ENCODE measurements at places on chromosomes 5 and 9.

DNA sequence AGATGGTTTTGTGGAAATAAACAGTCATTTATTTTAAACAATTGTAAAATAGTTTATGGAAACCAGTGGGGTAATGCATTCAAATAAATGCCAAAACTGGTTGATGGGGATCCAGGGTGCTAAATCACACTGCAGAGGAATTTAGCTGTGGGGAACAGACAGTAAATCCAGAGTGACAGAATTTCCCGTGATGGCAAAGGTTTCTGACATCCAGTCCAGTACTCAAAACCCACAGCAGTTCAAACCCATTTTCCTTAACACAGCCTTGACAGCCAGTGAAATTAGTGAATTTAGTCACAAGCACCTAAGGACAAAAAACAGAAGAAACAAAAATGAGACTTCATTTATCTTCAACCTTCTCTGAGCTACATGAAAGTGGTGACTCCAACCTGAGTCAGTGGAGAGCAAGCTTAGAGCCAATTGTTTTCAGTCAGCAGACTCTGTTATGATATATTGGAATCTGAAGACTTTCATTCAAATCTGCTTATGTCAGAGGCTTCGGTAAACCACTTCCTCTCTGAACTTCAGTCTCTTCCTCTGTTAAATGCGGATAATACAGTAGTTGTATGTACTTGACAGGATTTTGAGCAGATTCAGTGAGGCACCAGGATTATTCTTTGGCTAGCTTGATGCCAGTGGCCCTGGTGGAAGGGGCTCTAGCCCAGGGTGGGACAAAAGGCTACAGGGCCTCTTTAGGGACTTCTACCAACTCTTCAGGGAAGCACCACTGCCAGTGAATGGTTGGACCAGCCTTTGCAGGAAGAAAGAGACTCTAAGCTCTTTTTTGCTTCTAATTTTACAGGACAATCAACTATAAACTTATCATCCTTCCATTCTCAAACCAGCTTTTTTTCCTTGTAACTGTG, 185.3 kb downstream of the MAPKAP1 start:
- DNase-seq: no peak

DNA sequence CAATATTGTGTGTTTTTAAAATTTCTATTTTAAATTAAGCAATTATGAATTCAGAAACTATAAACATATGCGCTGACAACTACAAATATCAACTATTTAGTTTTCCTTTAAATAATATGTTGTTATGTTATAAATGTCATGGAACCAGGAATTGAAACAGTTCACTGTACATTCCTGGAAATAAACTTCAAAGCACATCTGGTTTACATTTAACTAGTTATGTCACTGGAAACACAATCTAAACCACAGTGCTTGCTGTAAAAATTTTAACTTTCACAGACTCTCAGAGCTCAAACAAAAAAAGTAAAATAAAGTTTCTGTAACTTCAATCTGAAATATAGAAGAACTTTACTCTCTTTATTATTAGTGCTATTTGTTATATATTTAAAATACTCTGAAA, 179.2 kb downstream of the FBN2 start:
- DNase-seq: no peak

DNA sequence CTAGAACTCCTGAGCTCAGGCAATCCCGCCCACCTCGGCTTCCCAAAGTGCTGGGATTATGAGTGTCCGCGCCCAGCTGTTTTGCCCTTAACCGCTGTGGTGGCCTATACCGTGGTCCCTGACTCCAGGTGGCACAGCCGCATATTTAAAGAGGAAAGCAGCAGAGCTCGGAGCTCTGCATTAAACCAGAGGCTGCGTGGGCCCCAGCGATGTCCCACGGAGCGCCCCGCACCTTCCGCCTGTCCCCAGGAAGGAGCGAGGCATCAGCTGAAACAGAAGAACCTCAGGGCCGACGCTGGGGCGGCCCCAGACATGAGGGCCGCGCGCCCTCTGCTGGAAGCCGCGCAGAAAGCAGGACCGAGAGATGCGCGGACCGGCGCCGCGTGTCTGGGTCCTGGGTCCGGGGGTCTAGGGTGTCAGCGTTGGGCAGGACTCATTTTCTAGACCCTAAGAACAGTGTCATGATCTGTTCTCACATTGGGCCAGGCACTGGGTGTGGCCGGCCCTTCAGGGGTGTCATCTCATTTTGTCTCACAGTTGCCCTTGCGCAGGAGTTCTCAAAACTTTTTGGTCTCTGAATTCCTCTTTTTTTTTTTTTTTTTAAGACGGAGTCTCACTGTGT, 37.7 kb downstream of the LAMC3 start:
- peak; percentile 72 for DNase-seq

GRCh38 chr9:100160021-100160420, 61.0 kb downstream of the INVS start:
- no peak for DNase-seq

DNA sequence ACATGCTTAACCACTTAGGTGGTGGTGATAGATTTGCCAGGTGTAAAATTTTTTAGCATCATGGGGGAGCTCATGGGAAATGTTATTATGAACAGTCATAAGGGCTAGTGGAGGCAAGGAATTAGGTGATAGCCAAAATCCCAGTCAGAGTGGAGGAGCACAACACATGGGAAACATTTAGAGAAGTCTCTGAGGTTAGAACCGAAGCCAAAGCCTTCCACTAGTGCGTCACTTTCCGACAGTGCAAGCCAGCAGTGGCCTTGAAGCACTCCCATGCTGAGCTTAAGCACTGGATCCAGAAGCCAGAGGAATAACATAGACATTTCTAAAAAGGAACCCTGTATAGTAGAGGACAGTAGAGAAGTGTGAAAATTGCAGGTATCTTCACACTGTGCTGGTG, 101.5 kb upstream of the SNX2 start:
- no peak for DNase-seq

- no peak for DNase-seq
These were observed 248.4 kb downstream of the PLK2 start for GRCh38 chr5:58211441-58211840.

GRCh38 chr5:169218861-169219260, 82.1 kb downstream of the SLIT3 start:
- DNase-seq: no peak

GRCh38 chr9:105421864-105422263, 26.0 kb upstream of the FSD1L start:
- no peak for DNase-seq

DNA sequence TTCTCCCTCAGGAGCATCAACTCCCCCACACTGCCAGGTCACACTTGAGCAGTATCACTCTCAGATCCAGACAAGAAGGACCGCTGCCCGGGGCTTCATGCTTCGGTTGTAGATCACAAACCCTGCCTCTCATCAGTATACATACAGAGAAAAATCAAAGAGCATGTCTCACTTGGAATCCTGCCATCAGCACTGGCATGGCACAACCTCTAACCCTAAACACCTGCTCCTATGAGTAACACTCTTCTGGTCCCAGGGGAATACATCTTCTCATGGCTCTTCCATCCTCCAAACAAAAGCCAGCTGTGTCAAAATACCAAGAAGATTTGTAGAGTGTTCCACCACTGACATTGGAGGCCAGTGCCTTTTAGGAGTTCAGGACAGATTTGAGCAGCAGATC, 84.8 kb upstream of the MIER3 start:
- DNase-seq: no peak
